GM23338 (cell line): ENCODE measurements at places on chromosomes 11 and 22.
A peak's percentile ranks its signal among the peaks of the same experiment; 100 is the strongest.

DNA sequence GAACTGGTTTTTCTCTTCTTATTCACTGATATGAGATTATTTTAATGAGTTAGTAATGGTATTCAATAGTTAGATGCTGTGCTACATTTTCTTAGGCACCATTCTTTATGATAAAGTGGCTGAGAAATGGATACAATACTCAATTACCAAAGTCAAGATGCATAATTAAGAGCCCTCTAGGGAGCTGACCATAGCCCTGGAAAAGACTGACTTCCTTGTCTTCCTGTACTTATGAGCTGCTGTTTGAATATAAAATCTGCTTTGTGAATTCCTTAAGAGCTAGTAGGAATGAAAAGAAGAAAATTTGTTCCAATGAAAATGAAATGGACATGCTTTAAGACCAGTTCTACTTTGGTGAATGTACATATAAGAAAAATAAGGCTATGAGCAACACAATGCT lies 452.3 kb downstream of the KCNA4 start:
- no peak for DNase-seq

DNA sequence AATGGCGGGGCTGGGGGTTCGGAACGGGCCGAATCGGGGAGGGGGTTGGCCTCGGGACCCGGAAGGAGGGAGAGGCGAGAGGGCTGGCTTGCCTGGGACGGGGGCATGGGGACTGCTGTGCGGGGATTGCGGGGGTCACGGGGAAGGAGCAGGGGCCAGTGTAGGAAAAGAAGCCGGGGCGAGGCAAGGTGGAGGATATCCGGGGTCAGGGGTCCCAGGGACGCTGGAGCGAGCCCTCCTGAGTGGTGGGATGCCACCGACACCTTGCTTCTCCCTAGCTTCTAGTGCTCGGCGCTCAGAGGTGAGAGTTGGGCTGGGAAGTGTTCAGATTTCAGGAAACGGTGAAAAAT lies 426 bp upstream of the GDPD5 start:
- DNase-seq, result no peak

- DNase-seq, result no peak
Measured at GRCh38 chr22:27723158-27723557, 78.4 kb downstream of the MN1 start.

GRCh38 chr22:31852691-31853421 lies 91.5 kb upstream of the YWHAH start:
- no peak for DNase-seq

DNA sequence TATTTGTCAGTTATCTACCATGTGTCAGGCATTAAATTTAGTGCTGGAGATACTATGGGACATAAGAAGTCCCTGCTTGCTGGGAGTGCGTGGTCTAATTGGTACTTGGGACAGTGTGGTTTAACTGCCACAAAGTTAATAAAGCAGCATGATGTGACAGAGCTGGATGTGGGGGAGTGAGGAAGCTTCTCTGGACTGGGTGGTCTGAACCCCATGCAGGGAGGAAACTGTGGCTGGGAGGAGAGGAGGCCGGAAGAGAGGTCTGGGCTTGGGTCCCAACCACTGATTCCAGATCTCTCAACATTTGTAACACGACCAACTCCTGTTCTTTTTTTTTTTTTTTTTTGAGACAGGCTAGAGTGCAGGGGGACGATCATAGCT lies 37.1 kb downstream of the ST3GAL4 start:
- no peak for DNase-seq

- DNase-seq, result peak; percentile 43
Measured at GRCh38 chr11:36361901-36362391, 65.9 kb downstream of the PRR5L start.

DNA sequence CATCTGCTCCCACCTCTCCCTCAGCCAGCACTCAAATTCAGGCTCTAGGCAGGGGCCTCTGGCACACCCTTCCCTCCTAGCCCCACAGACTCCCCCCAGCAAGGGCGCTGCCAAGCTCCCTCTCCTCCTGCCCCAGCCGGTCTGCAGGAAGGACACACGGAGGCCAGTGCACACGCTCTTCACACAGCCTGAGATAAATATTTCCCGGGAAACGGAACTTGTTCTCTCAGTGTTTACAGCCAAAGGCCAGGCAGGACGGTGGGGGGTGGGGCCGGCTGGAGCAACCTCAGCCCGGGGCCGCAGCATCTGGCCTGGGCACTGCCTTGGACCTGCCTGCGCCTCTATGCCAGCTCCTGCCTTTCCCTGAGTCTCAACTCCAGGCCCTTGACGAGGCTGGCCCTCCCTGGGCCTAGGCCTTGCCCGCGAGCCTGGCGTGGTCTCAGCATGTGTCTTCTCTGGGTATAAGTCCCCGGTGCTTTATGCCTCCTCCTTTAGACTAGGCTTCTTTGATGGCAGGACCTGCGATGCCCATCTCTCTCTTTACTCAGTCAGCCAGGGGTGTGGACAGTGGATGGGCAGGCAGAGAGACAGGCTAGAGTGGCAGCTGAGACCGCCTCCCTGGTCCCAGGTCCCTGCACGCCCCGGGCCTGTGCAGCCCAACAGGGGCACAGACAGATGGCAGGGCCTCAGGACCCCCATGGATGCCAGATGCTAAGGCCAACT lies 48.4 kb downstream of the PDE2A start:
- DNase-seq, result peak; percentile 38

- DNase-seq, result no peak
Measured at GRCh38 chr11:13109616-13110015, 100.5 kb downstream of the RASSF10 start.

DNA sequence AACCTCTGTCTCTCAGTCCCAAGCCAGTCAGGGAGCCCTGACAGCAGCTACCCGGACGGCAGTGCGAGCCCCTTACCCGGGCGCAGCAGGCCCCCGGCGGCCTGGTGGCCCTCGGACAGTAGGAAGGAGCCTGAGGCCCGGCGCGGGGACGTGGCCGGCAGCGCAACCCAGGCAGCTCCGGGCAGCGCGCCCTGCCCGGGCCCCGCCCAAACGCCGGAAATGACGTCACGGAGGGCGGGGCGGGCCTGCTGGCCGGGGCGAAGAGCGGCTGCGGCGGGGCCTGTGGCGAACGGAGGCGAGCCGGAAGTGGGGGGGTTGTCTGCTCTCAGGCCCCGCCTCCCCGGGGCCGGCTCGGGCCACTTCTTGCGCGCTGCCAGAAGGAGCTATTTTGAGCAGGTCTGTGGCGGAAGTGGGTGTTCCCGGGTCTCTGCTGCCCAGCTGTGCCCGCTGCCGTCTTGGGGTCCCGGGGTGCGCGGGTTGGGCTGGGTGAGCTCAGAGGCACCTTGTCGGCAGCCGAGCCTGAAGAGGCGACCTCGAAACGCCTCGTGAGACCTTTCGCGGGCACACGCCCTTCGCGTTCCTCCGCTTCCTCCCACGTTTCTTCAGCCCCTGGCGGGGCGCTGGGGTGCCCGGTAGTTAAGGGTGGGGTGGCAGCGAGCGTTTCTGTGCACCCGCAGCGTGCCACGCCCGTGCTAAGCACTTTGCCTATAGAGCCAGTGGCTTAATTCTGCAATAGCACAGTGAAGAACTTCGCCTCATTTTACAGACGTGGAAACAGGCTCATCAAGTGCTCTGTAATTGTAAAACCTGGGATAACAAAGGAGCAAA lies at the start of gene C11orf24:
Gene C11orf24 (minus strand): TSS at position 193 of the 828 bp plus-strand sequence. CDS start 8,206 bp downstream, outside the sequence.
- peak; percentile 97 for DNase-seq
